ENCODE measurements at places on chromosomes 6 and 20.
A peak's percentile ranks its signal among the peaks of the same experiment; 100 is the strongest.

DNA sequence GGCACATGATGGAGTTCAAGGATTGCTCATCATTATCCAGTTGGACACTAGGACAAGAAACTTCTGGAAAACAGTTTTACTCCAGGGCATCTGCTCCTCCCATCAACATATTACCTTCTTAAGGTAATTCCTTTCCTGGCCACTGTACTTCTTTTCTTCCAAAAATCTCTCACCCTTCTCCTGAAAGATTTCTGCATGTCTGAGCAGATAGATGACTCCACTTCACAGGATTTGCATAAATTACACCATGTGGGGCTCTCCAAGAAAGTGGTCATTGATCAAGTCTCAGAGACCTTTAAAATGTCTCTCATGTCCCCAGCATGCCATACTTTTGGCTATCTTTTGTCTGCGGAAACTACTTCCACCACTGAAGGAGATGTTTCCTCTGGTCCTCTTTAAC, 103.2 kb upstream of the TNFAIP3 start:
- DNase-seq, result no peak

DNA sequence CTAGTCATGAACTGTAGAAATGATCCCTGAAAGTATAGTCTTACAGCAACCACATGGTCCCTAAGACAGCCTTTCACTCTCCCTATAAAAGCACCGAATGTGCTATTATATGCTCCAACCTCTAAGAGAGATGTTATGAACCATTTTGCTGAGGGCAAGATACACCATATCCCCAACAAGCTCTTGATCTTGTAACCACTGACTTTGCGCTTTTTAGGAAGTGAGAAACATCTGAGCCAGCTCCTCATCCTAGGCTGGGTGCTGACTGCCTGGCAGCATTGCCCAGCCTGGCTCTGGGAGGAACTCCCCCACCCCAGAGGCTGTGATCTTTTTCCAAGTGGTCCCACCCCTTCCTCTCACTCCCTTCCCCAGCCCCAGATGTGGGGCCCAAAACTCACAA, 3.1 kb upstream of the EMILIN3 start:
- DNase-seq, result no peak

DNA sequence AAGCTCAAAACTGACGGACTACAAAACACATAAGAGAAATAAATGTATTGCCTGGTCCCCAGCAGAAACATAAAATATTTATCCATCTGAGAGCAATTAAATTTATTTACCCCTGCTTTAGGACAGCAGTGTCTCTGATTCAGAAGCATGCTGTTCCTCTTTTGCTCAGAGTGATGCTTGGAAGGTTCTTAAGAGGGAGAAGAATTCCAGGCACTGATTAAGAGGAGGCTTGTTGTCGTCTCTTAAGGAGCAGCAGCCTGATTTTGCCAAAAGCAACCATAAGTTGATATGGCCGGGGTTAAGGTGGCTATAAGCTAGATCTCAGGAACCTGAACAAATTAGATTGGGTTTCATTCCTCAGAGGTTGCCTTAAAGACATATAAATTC, 25.8 kb downstream of the CAP2 start:
- DNase-seq, result no peak

DNA sequence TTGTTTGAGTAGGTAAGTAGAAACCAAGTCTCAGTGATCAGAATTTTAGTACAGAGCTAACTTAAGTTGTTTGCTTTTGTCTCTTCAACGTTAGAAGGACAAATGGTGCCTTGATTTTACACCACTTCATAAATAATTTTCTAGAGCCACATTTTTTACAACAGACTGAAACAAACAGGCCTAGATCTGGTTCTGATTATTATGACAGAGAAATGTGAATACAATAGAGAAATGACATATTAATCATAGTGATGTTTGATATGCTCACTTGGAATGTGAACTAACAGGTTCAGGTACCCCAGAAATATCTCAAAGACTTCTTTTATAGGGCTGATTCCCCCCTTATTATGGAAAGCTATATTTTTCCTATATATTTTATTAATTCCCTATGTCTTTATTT, 760.6 kb downstream of the KIF16B start:
- DNase-seq, result no peak

DNA sequence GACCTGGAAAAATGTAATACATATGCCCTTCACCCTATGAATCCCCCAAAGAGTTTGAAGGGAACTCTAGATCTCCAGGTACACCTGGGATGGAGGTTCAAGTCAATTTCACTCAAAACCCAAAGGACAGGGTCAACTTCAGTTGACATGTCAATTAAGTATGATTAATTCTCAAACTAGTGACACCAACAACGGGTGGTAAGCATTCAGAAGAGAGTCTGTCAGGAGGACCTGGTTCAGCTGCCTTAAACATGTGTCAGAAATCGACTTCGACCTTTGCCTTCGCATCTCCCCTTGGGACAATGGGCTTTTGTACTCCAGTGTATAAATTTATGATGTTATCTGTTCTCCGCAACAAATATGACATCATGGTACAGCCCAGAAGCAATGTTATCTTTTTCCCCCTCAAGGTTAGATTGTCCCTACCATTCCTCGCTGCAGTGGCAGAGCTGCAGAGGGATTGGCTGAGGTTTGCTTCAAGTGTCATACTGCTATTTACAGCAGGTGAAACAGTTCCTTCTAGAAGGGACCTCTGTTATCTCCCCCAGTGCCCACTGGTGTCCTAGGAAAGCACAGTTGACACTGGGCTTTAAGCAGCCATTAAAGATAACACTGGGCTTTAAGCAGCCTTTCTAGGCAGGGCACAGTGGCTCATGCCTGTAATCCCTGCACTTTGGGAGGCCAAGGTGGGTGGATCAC, 94.7 kb upstream of the SNX9 start:
- DNase-seq, result no peak

GRCh38 chr20:47561603-47562583, 60.2 kb downstream of the NCOA3 start:
- DNase-seq, result no peak

- DNase-seq, result no peak
These were observed 186.7 kb downstream of the PHACTR1 start for GRCh38 chr6:12903246-12903645.

DNA sequence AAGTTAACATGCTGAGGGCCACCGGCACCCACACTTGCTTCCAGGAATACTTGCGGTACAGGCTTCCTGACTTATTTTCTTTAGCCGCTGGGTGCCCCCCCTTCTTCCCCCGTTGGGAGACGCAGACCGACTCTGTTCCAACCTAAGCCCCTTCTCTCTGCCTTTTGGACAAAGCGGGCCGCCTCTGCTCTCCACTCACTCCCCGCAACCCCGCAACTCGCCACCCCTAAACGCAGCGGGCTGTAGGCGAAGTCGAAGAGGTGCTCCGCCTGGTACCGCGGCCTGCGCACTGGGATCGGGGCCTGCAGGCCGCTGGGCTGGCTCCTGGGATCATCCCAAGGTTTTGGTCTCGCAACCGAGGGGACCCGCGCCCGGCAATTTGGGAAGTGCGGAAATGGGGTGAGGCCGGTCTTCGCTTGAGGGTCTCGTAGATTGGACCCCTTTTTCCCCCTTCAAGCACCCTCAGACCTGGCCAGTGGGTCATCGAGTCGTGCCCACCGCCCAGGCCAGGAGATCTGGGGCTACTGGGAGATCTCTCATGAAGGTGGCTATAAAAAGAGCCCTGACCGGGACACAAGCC, 4.7 kb upstream of the FOXF2 start:
- DNase-seq, result no peak

DNA sequence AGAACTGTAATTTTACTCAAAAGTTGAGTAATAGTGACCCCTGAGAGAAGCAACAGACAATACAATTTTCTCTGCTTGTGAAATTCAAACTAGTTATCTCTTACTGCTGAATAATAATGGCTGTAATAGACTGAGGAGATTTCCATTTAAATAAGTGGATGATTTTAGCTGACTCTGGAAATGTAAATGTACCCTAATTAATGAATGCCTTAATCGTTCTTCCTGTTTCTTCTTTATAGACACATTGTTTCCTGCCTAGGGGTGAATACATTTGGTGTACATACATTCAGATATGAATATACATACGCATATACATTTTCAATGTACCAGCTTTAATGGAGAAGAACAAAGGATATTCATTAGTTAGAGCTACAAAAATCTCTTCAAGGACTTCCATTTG, 611.9 kb downstream of the TFAP2B start:
- DNase-seq, result no peak

DNA sequence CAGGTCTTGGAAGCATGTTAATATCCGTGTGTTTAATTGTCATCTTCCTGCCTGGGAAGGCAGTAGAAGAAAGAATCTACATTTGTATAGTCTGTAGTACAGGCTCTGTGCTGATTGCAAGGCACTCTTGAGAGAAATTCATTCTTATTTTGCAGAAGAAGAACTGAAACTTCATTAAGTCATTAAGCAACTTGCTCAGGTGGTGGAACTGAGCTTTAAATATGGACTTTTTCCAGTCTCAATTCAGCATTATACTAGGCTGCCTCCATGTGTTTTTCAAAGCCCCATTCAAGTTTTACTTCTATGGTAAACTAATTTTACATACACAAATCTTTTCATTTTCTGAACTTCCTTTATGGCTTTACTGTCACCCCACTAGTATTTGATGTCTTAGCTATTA, 18.7 kb downstream of the ZNF451 start:
- DNase-seq, result no peak

GRCh38 chr20:4151342-4151741, 136.0 kb upstream of the RNF24 start:
- no peak for DNase-seq

DNA sequence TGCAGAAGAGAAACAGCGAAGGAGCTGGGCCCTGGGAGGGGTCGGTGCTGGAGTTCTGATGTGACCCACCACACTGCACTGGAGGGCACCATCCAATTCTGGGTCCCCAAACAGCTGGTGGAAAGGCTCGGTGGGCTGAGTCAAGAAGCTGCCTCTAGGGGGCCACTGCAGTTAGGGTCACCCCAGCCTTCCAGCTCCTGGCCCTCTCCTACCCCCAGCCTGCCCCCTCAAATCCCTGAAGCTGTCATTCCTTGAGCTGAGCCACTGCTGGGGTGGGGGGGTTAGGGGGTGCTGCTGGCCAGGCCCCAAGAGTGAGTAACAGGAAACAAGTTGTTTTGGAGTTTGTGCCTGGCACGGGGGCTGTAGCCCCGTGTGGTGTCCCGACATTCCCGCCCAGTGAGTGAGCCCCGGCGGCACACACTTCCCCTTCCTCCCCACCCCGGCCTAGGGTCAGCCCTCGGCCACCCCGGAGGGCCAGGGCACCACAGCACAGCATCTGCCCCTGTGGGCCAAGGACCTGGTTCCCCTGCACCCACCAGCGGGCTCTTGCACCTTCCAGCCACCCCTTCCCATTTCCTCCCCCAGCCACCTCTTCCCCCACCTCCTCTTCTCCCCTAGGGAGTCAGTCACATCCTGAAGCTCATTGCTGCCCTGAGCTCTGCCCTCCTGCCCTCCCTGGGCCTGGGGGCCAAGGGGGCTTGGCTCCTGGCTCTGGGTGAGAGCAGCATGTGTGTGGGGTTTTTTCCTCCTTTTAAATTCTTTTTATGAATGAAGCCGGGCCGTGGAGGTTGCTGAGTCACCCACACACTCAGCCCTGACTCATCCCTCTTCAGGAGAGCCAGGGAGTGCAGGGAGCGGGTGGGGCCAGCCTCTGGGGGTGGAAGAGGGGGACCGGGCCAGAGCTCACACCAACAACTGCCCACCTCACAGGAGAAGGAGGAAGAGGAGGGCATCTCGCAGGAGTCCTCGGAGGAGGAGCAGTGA, 4.6 kb downstream of the SMIM29 start:
- DNase-seq, result peak; percentile 64

DNA sequence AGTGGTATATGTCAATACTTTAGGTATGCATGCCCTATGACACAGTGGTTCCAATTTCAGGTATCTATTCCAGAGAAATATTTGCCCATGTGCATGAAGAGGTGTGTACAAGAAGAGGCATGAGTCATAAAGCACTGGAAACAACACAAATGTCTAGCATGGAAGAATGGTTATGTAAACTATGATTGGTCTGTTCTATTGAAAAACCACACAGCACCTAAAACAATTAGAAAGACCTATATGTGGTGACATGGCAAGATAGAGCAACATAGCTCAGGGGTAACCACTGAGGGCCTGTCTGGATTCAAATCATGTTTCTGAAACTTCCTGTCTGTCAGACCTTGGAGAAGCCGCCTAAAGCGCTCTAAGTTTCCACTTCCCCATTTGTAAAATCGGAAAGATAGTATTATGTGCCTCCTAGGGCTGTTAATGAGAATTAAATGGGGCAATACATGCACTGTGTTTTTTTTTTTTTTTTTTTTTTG, 76.0 kb upstream of the SHLD1 start:
- DNase-seq, result no peak

GRCh38 chr6:41685641-41686380, 47.5 kb downstream of the MDFI start:
- DNase-seq, result no peak

DNA sequence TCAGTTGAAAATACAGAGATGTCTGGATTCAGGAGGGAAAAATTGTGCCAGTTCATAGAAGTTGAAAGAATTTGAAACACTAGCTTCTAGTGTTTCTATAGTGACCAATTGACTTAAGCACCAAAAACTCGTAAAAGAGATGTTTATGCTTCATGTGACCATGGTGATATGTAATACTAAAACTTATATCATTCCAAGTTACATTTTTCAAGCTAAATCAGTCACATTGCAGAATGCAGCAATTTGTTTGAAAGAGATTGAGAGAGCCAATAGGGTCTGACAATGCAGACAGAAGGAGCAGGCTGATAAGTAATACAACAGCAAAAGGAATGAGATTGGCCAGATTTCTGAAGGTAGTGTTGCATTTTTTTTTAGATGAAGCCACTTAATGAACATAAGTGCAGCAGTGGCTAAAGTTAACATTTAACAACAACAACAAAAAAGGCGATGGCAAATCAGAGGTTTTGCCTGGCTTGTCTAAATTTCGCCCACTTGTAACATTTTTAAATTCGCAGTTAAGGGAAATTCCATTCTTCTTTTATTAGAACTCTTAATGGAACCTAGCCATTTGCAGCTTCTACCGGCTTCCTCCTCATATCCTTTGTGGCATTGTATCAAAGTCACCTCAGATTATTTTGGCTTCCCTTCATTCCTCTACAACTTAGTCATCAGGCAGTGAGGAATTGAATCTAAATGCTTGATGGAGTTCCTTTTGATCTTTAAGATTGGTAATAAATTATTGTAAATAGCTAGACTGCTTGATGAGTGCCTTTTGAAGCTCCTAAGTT, 484.0 kb upstream of the SOX4 start:
- DNase-seq, result no peak

DNA sequence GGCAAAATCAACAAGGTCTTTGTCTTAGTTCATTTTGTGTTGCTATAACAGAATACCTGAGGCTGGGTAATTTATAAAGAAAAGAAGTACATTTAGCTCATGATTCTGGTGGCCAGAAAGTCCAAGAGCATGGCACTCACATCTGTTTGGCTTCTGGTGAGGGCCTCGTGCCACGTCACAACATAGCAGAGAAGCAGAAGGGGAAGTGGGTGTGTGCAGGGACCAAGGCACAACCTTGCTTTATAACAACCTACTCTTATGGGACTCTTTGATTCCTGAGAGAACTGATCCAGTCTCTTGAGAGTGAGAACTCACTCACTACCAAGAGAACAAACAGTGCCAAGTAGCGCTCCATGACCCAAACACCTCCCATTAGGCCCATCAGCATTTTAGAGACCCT, 25.4 kb downstream of the GABRR2 start:
- no peak for DNase-seq
